ENCODE measurements at places on chromosomes 11 and 22.

DNA sequence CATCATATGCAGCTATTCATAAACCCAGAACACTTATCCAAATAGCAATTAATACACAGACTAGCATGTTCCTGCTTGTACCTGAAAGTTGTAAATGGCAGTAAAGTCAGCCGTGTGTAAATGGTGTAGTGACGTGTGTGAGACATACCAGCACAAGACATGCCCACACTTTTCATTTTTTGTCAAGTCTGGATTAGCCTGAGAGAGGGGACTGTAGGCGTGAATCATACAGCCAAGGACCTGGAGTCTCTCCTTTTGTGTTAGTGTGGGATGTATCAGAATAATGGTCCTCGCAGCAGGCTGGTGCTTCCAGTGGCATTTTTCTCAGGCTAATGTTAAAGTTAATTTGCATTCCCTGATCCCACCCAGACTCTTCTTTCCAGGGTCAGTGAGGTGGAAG, 116.8 kb upstream of the BMAL1 start:
- DNase-seq, result no peak

- DNase-seq, result no peak
These were observed 65.0 kb downstream of the BUD13 start for GRCh38 chr11:116707746-116708145.

DNA sequence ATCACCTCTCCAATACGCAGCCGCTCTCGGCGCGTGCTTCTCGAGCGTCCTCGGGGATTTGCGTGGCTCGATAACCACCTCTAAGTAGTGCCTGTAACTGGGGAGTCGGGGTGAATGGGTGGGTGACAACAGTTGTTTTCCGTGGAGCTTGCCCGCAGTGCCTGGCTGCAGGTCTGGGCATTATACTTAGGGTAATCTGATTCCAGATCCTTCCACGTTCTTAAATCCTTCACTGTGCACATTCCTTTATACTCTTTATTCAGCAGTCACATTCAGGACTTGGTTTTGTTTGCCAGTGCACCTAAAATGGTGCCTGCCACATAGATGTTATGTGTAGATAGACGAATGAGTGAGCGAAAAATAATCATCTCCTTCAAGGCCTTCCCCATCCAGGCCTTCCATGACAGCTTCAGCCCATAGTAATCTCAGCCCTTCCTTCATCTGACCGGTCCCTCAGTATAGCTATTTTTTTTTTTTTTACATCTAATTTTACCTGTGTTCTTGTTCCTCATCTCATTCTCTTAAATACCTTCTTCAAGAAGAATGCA, 602 bp downstream of the NAT10 start:
- DNase-seq, result no peak

GRCh38 chr22:30150212-30150611, 69.9 kb downstream of the HORMAD2 start:
- no peak for DNase-seq

- DNase-seq, result no peak
These were observed 131.9 kb upstream of the TEAD1 start for GRCh38 chr11:12542186-12542935.

- DNase-seq, result no peak
These were observed 121.5 kb upstream of the B3GAT1 start for GRCh38 chr11:134533511-134533910.

DNA sequence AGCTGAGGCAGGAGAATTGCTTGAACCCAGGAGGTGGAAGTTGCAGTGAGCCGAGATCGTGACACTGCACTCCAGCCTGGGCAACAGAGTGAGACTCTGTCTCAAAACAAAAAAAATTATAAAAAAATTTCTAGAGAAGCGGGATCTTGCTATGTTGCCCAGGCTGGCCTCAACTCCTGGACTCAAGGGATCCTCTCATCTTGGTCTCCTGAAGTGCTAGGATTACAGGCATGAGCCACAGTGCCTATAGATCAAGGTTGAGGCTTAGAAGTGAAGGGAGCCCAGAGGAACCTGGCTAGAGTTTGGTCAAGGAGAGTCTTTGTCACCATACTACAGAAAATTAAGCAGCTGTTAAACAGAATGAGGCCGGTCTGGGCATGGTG, 1.4 kb upstream of the MCM5 start:
- DNase-seq, result no peak

DNA sequence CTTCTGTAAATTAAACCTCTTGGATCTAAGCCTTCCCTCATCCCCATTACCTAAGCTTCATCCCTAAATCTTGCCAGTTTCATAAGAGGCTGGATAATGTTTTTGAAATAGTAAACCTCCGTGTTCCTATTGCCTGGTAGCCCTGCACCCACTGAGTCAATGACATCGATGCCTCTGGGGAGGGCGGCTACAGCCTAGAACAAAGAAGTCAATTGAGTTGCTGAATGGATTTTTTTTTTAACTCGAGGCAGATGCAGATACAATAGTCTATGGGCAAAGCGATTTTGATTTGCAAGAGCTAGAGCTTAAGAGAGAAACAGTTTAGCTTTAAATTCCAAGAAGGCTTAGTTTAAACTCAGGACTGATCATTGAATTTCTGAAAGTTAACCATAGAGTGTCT, 121.3 kb downstream of the NECTIN1 start:
- DNase-seq, result no peak
